Thymus (tissue), 14 donors: ENCODE measurements at places on chromosomes 5 and 9. TPM values are rescaled to one million over a fixed set of nuclear protein-coding genes. Genes with fewer than 3 reads are reported as not detected.

DNA sequence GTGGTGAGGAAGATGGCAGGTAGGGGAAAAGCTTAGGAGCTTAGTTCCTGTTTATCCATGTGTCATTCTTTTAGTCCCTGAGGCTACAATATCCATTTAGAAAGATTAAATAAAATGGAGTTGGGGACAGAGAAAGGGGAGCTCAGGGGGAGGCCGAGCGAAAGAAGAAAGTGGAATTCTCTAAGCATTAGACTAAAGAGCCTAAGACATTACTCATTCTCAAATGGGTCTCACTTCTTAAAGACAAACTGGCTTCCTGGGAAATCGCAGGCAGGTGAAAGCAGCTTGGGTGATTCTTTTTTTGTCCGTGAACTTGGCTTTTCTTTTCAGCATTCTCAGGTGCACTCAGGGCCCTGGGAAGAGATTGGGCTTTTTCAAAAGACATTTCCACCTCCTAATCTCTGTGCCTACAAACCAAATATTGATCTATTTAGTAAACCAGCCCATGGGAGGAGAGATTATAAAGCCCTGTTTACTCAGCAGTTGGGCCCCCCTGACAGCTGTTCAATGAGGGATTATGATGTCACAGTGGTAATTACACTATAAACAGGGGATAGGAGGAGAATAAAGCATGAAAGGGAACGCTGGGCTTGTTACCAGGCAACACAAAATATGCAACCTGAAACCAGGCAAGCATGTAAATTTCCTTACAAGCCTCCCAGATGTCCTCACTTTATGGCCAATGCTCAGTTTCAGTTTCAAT lies 584.0 kb downstream of the ACTL7B start:
- DNase-seq: no peak

DNA sequence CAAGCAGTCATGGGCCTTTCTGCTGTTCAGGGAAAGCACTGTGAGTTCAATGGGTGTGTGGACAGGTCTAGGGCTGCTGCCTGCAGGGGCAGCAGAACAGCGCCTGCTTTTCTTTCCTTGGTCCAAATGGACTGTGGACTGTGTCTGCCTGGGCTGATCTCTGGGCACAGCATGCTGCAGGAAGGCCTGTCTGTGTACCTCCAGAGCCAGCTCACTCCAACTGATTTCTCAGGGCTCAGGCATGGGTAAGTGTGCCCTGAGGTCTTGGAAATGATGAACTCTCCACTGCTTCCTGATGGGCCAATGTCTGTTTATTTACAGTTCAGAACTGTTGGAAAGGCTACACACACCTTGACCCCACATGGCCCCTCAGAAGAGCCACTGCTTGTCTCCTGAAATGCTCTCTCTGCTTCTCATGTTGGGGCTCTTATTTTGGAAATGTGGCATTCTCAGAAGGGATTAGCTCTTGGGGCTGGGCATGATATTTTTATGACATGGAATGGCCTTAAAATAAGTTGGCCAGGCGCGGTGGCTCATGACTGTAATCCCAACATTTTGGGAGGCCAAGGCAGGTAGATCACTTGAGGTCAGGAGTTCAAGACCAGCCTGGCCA lies 27.0 kb downstream of the SLC22A4 start:
- DNase-seq: no peak

DNA sequence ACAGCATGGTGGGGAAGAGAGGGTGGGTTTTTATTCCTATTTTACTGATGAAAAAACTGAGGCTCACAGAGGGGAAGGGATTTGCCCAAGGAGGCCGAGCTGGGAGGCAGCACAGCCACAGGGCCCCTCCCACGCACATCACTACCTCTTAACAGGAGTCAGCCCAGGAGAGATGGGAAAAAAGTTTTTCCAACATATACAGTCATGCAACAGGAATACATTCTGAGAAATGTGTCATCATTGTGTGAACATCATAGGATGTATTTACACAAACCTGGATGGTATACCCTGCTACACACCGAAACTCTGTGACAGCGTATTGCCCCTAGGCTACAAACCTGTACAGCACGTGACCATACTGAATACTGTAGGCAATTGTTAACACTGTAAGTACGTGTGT lies 11.6 kb downstream of the TRAF1 start:
- DNase-seq: no peak

DNA sequence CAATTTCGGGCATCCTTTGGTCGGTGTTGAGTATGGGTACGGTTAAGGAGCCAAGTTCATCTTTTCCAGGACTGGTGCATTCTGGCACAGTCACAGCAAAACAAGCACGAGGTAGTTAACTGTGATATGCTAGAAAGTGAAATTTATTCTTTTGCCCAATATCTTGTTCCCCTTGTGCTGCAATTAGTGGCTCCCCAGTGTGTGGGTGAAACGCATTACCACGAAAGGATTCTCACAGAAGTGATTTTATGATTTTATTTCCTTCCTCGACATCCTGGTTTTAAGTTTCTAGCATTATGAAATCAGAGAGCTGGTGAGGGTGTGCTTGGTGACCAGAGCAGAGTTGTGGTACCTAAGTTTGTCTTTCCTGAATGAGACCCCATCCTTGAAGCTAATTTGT lies 1.5 kb downstream of the FRMPD1 start:
- no peak for DNase-seq

GRCh38 chr9:38328765-38329164 lies 63.7 kb upstream of the ALDH1B1 start:
- DNase-seq: no peak

DNA sequence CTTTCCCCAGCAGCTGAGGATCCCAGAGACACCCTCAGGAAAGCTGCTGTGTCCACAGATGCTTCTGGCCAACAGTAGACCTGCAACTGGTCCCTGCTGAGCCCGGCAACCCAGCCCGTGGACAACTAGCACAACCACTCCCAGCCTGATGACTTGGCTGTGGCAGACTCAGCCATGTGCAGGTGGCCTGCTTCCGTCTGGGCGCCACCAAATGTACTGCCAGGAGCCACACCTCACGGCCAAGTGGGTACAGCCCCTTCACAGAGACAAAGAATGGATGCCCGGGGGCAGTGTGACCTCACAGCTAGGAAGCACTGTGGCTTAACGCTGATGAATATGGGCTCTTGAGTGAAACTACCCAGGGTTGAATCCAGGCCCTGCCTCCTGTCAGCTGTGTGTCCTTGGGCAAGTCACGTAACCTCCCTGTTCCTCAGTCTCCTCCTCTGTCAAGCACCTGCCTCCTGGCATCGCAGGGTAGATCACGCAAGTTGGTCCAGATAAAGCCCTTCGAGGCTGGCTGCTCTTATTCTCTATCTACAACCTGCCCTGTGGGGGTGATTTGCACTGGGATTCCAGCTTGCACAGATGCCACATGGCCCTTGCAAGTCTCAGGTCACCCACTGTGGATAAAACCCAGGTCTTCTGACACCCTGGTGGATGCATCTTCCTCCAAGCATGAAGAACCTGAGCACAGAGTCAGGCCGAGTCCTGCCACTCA lies 225.0 kb downstream of the PBX3 start:
- DNase-seq: no peak

DNA sequence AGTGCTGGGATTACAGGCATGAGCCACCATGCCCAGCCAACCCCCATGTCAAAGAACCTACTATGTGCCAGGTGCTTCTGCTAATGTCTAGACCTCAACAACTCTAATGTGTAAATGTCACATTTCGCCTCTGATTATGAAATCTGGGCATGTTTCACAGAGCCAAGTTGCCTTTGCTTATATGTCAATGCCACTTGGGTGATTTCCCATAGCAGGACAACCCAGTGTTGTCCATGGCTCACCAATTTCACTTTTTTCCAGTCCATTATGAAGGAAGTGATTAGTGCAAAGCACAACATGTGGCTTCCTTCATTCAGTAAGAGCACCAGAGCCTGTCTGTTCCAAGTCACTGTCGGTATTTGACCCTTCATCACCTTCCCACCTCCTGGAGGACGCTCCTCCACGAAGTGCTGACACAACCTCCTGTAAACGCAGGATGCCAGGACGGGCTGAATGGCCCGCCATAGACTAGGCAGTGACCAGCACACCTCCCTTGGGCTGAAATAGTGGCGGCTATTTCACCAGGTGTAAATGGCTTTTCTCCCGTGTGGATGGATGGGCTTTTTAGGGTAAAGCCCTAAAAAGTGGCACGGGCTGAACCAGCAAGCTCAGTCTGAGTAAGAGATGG lies 962 bp upstream of the PKN3 start:
- DNase-seq: no peak

DNA sequence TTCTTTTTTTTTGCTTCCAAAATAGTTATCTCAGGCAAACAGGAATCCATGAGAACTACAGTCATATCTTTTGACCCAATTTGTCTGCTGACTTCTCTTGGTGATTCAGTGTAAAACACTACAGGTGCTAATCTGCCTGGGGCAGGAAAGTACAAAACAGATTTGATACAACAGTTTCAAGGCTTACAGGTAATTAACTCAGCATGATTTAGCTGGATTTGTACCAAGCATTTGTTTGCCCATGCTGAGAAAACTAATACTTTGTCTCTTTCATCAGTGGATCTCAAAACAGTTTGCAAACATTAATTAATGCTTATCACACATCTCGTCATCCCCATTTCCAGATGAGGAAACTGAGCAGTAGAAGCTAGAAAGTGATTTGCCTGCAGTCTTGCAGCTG lies 312.5 kb upstream of the SEMA6A start:
- no peak for DNase-seq

GRCh38 chr5:173901705-173902104 lies 13.6 kb downstream of the CPEB4 start:
- no peak for DNase-seq

DNA sequence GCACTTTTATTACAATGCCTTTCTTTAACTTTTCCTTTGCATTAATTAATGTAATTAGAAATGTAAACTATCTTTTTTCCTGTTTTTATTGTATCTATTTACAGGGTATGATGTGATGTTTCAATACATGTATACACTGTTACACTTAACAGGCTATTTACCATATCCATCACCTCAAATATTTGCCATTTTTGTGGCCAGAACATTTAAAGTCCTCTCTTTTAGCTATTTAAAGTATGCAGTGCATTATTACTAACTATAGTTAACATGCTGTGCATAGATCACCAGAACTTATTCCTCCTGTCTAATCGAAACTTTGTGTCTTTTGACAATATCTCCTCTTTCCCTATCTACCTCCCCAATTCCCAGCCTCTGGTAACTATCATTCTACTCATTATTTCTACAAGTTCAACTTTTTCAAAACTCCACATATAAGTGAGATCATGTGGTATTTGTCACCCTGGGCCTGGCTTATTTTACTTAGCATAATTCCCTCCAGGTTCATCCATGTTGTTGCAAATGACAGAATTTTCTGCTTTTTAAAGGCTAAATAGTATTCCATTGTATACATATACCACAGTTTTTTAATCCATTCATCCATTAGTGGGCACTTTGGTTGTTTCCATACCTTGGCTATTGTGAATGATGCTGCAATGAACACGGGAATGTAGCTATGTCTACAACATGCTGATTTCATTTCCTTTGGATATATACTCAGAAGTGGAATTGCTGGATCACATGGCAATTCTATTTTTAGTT lies 32.8 kb downstream of the OR2K2 start:
- DNase-seq: no peak

DNA sequence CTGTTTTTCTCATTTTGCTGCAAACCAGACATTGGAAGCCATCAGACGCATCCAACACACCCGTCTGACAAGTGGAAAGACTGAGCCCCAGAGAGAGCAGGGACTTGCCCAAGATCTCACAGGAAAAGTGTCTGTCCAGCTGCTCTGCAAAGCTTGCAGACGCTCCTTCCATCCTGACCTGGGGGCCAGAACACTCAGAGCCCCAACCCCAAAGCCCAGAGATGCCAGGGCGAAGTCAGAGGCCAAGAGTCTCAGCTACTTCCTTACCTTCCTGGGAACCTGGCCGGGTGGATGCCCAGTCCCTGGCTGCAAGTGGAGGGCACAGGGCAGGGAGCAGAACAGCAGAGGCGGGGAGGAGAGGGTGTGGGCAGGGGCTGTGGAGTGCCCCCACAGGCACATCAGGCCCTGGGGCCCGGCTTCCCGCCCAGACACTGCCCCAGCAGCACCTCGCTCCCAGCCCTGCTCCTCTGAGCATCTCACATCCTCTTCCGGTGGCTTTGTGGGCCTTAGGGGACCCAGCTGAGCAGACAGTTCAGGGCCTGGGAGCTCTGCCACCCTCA lies 9.7 kb upstream of the RALGDS start:
- no peak for DNase-seq

- no peak for DNase-seq
These were observed 138.4 kb upstream of the KIF2A start for GRCh38 chr5:62167561-62168057.

DNA sequence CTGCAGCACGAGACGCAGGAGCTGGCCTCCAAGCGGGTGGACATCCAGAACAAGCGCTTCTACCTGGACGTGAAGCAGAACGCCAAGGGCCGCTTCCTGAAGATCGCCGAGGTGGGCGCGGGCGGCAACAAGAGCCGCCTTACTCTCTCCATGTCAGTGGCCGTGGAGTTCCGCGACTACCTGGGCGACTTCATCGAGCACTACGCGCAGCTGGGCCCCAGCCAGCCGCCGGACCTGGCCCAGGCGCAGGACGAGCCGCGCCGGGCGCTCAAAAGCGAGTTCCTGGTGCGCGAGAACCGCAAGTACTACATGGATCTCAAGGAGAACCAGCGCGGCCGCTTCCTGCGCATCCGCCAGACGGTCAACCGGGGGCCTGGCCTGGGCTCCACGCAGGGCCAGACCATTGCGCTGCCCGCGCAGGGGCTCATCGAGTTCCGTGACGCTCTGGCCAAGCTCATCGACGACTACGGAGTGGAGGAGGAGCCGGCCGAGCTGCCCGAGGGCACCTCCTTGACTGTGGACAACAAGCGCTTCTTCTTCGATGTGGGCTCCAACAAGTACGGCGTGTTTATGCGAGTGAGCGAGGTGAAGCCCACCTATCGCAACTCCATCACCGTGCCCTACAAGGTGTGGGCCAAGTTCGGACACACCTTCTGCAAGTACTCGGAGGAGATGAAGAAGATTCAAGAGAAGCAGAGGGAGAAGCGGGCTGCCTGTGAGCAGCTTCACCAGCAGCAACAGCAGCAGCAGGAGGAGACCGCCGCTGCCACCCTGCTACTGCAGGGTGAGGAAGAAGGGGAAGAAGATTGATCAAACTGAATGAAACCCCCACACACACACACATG lies 654 bp downstream of the PURA start:
- DNase-seq: peak; percentile 72

DNA sequence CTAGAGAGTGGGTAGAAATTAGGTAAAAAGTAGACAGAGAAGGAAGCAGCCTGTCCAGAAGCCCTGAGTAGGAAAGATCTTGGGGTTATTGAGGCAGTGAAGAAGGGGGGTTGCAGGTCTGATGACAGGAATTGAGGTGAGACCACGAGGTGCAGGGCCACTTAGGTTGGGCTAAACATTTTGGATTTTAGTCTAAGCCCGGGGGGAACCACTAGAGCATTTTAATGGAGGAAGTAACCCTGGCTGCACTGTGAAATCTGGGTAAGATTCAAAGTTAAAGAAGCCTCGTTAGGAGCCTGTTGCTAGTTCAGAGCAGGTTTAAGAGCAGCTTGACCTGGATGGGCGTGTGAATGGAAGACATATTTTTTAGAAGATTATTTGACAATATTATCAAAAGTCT lies 38.3 kb downstream of the MAP3K1 start:
- no peak for DNase-seq

ANKRD18A gene
- total RNA-seq: 2.8 TPM

DNAJC25 gene
- total RNA-seq: 3.5 TPM

LHX2 gene
- total RNA-seq: 0.19 TPM

FCN1 gene
- total RNA-seq: 12.2 TPM

OGN gene
- total RNA-seq: 10.1 TPM

SLC9A3 gene
- total RNA-seq: 1.3 TPM

TNC gene
- 31.5 TPM for total RNA-seq

SELENOP gene
- 115 TPM for total RNA-seq

NR2F1 gene
- total RNA-seq: 2.3 TPM

IFNK gene
- total RNA-seq: not detected

RORB gene
- total RNA-seq: 1.8 TPM

ORM2 gene
- total RNA-seq: 0.38 TPM
